ENCODE measurements at places on chromosomes 7 and 10.

DNA sequence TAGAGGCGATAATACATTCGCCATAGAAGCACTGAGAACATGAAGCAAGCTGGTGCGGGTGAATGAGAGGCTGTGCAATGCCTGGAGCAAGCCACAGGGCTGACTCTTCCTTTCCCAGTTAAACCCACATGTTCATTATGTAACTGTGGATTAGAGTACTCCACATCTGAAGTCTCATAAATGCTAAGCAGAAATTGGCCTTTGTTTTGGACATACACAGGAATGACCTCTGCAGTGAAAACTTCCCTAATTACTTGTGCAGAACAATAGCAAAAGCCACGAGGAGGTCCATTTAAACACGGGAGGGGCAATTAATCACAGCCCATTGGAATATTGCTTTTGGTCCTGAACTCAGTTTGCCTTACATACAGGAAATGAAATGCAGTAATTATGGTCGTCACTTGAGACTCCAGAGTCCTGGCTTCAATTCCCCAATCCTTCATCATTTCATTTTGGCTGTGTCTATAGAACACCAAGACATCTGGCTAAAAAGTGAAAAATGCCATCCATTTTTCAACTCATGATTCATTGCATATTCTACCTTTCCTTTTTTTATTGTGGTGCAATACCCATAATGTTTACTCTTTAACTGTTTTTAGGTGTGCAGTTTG is 78.7 kb upstream of the CXCL12 start:
- no peak for DNase-seq

- no peak for DNase-seq
Observed at GRCh38 chr10:33098951-33099663, 141.1 kb upstream of the ITGB1 start.

GRCh38 chr10:17617031-17617911 is at the start of gene HACD1:
HACD1 (minus strand) TSS chr10:17617374; CDS start chr10:17617339, 35 bp downstream.
- DNase-seq, result peak; percentile 79

DNA sequence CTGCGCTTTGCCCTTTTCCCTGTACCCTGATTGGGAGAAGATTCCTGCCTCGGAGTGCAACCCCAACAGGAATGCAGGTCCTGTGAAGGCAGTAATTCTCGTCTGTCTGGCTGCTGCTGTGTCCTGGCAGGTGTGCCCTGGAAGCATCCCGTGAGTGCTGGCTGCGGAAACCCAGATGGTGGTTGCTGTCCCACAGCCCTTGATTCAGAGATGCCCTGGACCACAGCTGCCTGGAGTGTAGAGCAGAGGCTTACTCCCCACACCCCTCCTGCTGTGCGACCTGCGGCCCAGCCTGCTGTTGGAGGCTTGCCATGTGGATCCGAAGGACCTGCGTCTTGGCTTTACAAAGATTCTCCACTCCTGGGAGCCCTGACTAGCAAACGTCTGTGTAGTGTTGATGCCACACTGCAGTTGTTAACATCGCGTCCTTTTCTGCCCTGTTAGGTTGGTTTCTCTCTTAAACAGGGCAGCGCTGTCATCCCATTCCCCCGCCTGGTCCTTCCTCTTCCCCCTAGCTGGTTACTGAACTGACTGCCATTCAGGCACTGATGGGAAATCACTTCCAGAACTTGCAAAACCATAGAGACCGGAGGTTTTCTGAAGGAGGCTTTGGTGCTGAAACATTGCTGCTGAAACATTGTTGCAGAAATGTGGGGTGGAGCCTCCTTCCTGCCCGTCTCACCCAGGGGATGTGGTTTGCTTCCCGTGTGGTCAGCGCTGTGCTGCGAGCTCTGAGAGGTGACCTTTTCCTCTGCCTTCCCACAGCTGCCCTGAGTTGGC is 53.3 kb downstream of the DNAJB6 start:
- DNase-seq, result no peak

DNA sequence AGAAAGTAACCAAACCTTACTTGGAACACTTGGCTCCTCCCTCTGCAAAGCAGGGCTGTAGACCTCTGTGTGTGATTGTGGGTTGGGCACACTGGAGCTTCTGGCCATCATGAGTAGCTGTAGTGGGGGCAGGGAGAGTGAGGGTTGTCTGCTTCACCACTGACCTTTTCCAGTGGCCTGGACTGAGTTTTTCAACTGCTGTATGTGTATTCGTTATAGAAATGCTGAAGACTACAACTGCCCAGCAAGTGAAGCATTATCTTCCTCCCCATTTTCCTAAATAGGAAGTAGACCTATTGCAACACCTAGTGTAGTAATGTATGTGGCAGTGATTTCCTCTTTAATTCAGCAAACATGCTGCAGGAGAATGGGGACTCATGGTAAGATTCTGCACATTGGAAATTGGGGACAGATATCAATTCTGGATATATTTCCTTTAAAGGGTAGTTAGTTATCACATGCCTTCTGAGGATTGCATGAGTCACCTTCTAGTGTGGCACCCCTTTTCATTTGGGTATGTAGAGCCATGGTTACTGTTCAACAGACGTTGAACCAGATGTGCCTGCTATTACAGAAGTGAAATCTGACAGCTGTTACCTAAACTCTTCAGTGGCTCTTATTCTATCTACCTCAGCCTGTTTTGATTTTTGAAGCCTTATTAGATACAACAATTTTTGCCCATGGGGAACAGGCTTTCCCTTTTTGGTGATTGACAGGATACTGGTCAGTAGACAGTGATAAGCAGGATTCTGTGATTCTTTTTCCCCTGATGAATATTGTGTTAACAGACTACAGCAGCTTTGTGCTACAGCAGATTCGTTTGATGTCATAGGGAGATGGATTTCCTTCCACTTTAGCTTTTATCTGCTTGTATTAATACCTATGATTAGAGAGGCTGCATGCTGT is 130.9 kb downstream of the SND1 start:
- no peak for DNase-seq

DNA sequence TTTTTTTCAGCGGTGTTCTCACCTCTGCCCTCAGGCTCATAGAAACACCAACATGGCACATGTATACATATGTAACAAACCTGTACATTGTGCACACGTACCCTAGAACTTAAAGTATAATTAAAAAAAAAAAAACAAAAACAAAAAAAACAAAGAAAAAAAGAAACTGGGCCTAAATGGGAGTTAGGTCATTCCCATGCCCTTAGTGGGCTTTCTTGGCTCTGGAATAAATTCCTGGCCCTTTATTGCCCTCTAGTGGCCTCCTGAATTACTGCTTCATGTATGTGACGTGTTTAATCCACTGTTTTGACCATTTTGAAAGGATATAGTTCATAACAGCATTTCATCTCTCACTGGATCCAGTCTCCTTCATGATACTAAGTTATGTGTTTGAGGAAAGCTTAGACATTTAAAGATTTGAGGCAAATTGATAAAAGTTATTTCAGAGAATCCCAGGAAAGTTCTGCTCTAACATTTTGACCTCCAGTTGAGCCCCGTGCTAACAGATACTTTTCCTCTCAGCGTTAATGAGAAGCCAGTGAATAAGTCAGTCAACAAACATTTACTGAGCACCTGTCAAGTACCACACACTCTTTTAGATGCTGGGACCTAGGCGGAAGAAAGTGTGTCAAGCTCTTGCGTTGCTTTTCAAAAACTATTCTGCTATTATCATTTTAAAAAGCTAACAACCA is 54.7 kb upstream of the SYPL1 start:
- DNase-seq, result peak; percentile 33

- DNase-seq, result no peak
Observed at GRCh38 chr10:61179771-61180170, 235.8 kb upstream of the RHOBTB1 start.

- DNase-seq, result peak; percentile 89
Observed at GRCh38 chr10:101041252-101041761, 10.3 kb downstream of the SFXN3 start.

DNA sequence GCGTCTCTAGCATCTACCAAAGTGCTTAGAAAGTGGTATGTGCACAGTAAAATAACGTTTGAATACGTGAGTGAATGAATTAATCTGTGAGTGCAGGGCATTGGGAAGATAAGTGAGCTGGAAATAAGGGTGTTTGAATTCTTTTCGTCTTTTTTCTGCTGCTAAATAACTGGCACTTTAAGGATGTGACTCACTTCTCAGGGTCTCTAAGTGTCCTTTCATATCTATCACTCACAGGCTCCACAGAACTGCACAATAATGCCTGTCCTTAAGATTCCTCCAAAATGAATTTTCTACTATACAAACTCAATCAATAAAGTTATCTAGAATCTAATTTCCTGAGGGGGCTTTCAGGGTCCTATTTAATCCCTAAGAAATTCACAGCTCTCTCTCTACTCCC is 3.2 kb upstream of the DGKB start:
- no peak for DNase-seq

DNA sequence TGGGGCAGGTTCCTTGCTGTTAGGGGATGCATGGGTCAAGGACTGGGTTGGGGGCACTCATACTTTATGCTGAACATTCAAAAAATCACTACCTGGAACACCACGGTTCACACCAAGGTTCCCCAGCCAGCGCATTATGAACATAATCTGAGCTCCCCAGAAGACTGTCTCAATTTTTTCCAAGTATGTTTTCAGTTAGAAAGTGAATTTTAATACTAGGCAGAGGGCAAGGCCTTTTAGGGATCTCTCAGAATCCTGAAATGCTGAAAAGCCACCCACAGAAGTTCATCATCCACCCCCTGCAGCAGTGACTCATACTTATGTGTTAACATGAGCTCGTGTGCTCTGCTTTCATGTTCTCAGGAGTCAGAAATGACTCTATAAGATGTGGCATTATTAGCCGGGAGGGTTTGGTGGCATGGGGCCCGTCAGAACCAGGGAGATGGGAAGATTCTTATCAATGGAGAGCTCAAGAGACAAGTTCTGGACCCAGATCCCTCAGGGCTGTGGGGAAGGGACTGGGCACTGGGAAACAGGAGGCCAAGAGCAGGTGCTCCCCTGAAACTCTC is 185.2 kb upstream of the ITGB1 start:
- no peak for DNase-seq

DNA sequence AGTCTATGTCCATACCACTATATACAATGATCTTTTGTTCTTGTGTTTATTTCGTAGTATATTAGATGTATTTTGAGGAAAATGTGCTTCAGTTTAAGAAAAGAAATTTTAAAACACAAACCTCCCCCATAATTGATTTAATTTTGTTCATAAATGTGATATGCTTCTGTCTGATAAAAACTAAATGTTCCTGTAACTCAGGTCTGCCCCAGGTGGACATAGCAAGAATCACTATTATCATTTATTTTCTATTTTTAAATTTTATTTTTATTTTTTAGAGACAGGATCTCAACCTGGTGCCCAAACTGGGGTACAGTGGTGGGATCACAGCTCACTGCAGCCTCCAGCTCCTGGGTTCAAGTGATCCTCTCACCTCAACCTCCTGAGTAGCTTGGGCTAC is 43.2 kb downstream of the BEND7 start:
- DNase-seq, result no peak

DNA sequence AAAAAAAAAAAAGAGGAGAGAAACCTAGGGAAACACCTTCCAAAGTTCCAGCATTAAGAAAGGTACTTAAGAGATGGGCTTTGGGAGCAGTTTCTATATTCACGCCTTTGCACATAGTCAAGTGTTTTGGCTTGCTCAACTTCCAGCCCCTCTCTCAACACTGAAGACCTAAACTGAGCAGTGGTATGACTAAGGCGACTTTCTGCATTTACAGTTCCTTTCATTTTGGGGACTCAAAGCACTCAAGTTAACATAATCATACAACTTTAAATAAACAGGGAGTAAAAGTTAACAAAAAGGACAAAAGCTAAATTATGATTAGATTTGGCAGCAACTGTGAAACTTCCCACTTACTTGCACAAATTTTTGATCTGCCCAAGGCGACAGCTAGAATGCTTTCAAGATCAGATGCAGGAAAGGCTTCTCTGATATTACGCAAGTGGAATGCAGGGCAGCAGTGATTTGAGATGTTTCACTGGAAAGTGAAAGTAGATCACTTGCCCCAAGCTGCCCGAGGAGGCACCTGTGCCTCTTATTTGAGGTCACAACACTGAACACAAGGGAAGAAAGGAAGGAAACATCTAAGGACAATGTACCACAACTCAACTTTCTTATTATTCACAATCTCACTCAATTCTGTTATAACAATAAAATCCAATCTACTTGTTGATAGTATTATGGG is 199.5 kb downstream of the SKAP2 start:
- DNase-seq, result peak; percentile 42

DNA sequence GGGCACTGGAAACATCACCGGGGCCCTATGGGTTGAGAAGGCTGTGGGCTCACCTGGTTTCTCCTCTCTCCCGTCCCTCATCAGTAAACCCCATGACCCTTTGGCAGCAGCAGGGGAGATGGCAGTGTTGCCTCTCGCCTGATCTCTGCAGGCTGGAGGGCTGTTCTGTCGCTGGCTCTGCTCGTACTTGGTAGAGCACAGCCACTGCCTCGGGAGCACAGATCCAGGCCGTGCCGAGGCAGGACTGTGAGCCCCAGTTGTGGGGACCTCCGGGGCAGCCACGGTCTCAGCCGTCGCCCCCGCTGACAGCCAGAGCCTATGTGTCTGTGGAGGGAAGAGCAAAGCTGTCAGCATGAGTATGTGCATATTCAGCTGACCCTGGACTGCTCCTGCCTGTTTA is 94.9 kb downstream of the PTPRE start:
- DNase-seq, result no peak

GRCh38 chr7:11450281-11450680 is 381.7 kb downstream of the THSD7A start:
- DNase-seq, result peak; percentile 55

DNA sequence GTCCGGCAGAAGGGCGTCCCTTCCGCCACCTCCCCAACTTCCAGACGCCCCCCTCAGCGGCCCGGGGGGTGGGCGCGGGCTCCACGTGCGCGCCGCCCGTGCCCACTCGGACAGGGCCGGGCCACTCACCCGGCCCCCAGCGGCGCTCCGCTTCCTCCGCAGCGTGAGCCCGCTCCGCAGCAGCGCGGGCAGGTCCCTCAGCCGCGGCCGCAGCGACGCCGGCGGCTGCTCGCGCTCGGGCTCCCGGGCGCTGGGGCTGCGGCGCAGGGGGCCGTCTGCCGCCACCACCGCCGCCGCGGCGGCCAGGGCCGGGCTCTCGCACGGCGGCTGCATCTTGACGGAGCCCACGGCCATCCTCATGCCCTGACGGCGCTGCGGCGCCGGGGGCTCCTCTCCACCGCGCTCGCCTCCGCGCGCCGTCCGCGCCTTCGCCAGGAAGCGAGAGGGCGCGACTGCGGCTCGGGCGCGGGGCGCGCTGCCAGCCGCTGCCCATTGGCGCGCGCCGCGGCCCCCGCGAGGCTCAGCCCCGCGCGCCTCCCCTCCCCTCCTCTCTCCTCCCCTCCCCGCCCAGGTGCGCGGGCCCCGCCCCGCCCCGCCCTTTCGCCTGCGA is at the start of gene RAPGEF5:
Gene RAPGEF5, minus strand, starts transcription at position 454 of the 610 bp plus-strand sequence. Its CDS starts 94 bp downstream, at position 360.
- DNase-seq, result peak; percentile 45

DNA sequence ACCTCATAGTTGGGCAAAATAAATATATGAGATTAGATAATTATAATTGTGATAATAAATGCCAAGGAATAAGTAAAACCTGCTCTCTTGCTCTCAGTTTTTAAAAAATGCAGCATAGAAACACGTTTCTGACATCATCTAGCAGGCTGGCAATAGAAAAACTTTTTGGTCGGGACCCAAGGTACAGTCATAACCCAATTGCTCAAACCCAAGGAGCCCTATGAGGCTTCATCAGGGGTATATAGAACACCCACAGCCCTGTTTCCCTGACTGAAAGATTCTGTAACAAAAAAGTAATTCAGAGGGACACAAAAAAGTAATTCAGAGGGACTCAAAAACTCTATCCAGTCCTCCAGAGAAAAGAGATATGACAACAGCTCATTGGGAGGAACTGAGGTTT is 3.8 kb downstream of the PDE1C start:
- DNase-seq, result no peak
